ENCODE measurements at places on chromosomes 12 and 14.
A peak's percentile ranks its signal among the peaks of the same experiment; 100 is the strongest.

DNA sequence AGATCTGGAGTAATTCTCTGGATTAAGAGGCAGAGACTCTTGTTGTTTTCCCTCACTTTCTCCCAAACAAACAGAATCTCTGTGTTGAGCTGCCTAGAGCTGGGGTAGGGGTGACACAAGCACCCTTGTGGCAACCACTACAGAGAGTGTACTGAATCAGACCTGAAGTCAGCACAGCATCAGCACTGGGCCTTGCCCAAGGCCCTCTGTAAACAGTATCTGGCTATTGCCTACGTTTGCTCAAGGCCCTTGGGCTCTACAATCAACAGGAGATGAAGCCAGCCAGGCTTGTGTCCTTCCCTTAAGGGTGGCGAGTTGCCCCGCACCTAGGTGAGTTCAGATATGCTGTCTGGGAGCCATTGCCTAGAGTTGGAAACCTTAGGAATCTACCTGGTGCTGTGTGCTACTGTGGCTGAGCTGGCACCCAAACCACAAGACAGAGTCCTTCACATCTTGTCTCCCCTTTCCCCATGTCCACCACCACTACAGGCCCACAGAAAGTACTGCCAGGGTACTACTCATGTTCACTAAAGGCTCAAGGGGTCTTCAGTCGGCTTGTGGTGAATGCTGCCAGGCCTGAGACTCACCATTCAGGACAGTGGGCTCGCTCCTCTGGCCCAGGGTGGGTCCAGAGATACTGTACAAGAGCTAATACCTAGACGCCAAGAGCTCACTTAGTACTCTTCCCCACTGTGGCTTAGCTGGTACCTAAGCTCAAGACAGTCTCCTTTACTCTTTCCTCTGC, 206.8 kb downstream of the SYNE2 start:
- no peak for DNase-seq

DNA sequence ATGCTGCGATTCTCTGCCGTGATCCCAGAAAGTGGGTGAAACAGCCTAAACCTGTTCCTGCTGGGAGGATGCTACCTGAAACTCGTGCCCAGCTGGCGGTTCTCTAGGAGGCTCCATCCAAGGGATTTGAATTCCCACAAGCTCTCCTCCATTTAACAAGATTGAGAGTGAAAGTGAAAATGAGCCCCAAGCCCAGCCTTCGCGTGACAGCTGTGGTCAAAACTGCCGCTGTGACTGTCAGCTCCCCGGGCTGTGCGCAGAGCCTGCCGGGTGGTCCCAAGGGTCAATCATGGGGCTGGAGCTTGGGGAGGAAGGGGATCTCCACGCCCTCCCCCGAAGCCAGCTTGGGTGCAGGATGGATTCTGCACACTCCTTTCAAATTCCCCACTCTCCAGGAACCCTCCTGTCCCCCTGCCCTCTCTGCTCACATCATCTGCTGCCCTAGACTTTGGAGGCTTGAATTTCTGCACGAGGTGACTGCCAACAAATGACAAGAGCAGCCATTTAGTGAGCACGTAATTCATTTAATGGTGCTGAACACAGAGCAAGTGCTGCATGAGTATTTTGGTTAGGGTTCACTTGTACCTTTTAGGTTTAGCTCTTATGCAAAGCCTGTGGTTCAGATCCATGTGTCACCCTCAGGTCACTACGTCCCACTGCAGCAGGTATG, 5.3 kb downstream of the ASB2 start:
- peak; percentile 14 for DNase-seq

- DNase-seq = no peak
Measured at GRCh38 chr12:130920723-130921381, 32.9 kb upstream of the ADGRD1 start.

DNA sequence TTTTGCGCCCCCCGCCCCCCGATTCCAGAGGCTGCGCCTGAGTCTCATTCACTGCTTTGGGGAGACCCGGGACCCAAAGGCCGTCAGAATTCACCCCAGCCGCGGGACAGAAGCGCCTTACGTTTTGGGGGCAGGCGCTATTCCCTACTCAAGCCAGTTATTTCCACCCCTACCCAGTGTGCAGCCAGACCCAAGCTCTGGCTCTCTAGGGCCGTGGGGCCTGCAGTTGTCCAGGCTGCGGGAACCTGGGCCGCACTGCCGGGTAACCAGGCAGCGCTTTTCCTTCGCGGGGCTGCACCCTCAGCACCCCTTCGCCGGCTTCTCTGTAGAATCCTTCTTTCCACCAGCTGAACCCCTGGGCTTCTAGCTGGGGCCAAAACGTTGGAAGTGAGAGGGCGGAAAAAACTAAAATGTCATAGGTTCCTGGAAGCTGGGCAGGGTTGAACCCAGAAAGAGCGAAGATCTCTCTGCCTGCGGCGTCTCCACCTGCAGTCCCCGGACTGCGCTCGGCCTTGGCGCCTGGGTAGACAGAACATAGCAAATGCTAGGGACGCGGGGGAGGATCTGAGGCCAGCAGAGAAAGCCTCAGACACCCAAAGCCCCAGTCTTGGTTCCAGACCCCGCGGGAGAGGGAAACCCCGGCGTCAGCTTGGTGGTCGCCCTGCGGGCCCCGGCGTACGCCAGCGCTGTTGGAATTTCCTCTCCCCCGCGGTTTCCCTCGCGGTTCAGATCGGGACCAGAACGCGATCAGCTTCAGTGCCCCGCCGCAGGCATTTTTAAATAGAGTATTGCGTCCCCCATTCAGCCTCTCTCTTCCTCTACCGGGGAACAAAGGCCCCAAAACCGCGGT, 18.3 kb downstream of the TBX3 start:
- no peak for DNase-seq

DNA sequence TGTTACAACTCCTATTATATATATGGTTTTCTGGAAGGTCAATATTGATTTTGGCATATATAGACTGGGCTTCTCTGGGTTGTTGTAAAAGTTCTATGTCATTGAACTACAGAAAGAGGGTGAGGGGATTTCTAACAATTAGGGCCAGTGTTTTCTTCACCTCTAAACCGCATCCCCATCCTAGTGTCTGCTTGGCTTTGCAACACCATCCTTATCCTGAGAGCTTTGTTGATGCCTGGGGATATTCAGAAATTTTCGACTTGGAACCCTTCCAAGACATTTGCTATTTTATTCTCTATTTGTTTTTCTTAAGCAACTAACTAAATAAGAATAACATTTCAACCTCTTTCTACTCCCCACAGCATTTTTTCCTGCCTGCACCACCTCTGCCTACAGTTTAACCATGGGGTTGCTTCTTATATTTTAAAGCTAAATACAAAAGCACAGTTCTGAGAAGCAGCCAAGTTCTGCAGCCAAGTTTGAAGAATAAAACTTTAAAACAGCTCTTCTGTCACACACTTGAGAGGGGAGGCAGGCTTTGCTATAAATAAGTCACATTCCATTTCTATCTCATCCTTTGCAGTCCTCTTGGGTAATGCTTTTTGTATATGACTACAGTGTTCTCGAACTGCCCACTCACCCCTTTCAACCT, 53.4 kb downstream of the RGS6 start:
- no peak for DNase-seq

DNA sequence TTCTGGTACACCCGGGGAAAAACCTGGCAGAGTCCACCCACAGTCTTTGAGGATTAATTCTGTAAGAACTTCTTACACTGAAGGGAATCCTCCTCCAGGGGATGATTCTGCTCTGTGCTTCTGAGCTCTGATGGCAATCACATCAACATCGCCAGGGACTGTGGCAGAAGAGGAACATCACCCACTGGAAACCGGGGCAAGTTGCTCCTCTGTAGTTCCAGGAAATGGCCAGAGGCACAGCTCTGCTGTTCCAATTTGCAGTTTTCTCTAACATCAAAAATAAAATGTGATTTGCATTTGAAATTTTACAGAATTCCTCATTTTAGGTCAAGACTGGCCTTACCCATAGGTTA, 207.6 kb downstream of the DAD1 start:
- no peak for DNase-seq

DNA sequence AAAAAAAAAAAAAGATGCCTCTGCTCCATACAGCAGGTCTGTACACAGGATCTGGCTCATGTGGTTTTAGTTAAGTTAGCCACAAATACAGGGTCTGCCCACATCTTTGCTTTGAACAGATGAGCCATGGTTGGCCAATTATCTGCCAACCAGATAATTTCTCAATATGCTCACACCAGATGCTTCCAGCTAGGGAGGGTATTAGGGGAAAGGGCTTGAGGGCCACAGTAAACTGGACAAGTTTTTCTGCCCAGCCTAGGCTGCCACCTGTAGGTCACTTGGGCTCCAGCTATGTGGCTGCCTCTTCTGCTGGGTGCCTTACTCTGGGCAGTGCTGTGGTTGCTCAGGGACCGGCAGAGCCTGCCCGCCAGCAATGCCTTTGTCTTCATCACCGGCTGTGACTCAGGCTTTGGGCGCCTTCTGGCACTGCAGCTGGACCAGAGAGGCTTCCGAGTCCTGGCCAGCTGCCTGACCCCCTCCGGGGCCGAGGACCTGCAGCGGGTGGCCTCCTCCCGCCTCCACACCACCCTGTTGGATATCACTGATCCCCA, 776 bp downstream of the RDH5 start:
- DNase-seq = peak; percentile 93

GRCh38 chr14:94376108-94376975, 12.1 kb downstream of the SERPINA1 start:
- no peak for DNase-seq

DNA sequence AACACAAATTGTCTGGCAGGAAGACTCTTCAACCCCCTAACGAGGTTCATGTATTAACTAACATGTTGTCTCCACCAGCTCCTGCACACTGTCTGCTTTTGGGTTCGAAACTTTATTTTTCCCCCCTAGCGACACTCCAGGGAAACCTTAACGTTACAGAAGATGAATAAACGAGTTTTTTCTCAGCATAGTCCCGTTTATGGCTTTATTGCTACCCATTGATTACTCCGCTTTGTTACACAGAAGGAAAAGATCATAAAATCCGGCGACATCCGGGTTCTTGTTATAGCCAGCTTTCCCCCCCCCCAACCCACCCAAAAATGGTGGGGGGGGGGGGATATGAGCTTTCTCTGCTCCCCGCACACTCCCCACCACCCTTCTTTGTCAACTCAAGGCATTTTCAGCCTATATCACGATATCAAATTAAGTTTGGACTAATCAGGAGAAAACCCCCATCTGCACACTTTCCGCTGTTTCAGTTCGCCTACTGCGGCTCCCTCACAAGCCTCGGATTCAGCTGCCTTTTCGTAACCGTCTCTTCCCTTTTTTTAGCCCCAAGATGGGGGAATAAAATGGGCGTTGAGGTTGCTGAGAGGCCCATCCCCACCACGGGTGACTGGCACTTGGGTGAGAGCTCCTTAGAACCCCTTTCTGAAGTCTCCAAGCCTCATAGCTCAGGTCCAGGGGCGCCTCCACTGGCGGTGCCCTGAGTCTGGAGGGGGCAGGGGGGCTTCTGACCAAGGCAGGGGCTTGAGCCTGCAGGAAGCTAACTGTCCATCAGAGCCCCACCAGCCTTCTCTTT, 1.4 kb upstream of the HOXC6 start:
- no peak for DNase-seq

Measured in DMS 273 treated with DMSO at 0.1 percent for 48 hours (cell line).